Fibroblast of skin of left biceps (primary cell): ENCODE measurements at places on chromosomes 1 and 21.
A peak's percentile ranks its signal among the peaks of the same experiment; 100 is the strongest.

DNA sequence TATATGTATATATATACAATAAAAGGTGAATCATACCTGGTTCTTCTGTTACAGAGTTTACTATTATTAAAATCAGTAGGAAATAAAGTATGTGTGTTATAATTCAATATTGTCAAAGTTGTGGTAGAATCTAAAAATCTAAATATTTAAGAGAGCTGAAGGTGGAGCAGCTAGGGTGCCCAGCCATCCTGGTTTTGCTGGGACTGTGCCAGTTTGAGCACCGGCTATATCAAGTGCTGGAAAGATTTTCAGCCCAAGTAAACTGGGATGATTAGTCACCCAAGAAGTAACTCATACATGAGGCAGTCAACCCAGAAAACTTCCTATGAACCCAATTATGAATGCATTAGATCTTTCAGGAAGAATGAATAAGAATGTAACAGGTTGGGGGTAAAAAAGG lies 16.9 kb upstream of the KRTAP19-5 start:
- DNase-seq = no peak

GRCh38 chr1:35615440-35615839 lies 25.9 kb downstream of the PSMB2 start:
- no peak for DNase-seq

GRCh38 chr1:55412060-55412459 lies 196.9 kb upstream of the USP24 start:
- DNase-seq = no peak

- no peak for DNase-seq
Observed at GRCh38 chr1:204453141-204453772, 41.3 kb downstream of the PIK3C2B start.

- no peak for DNase-seq
Observed at GRCh38 chr1:173418107-173418985, 58.8 kb upstream of the PRDX6 start.

- no peak for DNase-seq
Observed at GRCh38 chr1:91895832-91896556, 10.0 kb upstream of the TGFBR3 start.

DNA sequence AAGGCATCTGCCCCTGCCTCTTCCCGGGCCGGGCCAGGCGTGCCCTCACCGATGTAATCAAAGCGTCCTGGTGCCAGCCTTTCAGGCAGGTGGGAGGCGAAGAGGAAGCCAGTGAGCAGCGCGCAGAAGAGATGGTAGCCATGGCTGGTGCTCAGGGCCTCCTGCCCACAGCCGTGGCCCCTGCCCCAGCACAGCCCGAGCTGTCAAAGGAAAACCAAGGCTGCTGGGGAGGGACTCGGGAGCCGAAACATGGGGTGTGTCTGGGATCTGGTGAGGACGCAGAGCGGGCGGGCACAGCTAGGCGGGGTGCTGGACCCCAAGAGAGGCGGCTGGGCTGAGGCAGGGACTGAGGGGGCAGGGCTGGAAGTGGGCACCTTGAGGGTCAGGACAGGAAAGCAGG lies 2.7 kb downstream of the BGLAP start:
- no peak for DNase-seq

GRCh38 chr21:46161633-46162592 lies 6.5 kb upstream of the FTCD start:
- no peak for DNase-seq

- no peak for DNase-seq
Observed at GRCh38 chr1:154749078-154749760, 120.9 kb downstream of the KCNN3 start.

DNA sequence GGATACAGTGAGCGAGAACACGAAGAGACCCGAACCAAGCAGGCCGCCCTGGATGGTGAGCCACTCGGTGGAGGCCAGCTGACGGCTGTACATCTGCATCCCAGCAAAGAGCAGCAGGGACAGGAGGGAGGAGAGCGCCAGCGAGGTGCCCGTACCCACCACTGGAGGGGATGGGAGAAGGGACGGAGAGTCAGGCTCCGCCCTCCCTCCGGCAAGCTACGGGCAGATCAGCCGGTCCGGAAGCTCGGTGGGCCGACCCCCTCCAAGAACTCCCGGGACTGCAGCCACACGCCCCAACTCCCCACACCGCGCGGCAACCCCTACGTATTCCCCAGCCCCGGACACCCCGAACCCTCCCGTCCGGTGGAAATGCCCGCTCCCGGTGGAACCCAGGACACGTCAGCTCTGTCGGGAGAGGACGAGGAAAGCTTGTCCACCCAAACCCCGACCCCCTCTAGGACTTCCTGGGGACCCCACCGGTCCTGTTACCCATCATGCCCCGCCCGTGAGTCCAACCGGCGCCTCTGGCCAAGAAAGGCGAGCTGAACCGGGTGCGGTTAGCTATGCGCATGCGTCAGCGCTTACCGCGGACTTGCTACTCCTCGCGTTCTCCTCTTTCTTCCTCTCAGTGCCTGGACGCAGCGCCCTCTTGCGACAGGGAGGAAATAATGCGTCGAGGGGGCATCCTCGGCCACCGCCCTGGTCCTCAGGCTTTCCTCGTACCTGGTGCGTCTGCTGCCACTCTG lies at the start of gene KRTCAP2:
Gene KRTCAP2, minus strand, starts transcription at position 573 of the 746 bp plus-strand sequence. Its CDS starts 80 bp downstream, at position 493.
- DNase-seq = peak; percentile 86

DNA sequence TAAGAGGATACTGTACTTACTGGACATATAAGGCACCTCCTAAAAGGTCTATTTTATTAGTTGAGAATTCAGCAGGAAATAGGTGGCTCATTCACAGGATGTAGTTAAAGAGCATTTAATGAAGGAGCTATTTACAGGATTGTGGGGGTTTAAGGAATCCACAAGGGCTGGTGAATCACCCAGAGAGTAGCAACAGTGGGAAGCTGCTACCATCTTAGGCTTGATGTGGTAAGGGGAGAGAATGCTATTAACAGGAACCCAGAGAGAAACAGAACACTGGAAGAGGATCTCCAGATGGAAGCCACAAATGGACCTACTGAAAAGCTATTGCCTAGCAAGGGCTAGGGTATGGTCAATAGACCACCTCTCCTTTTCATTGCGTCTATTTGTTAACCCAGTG lies 52.0 kb upstream of the COL11A1 start:
- DNase-seq = no peak

DNA sequence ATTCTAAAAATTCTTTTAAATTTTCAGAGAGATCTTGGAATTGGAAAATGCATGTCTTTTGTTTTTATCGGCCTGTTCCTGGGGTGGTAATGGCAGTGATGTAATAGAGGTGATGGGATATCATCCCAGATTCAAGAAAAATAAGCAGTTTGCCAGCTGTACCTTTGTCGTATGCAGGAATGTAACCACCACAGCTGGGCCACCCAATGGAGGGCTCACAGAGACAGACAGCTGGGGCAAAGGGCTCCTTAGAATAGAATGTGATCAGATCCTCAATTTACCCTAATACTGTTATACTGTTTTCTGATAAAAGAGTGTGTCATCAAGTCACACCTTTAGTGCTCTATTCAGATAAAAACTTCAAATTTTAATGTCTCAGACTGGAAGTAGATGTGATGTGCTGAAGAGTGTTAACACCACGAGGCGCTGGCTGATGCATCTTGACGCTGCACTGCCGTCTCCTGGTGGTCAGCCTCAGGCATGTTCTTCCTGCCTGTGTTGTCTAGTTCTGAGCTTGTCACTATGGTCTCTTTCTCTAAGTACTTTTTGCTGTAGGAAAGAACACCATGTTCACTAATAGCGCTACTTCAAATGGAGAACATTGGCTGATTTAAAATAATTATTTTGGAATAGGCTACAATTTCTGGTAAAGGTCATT lies 78.8 kb downstream of the C1orf21 start:
- no peak for DNase-seq
